ENCODE measurements at places on chromosomes 3 and 15. TPM values are rescaled to one million over a fixed set of nuclear protein-coding genes. Genes with fewer than 3 reads are reported as not detected.

PPP2R3A gene
- 4.5 TPM for total RNA-seq

COL6A5 gene
- total RNA-seq, result not detected

CYP1A2 gene
- not detected for total RNA-seq

GRIP2 gene
- 0.97 TPM for total RNA-seq

GPR176 gene
- 13.2 TPM for total RNA-seq

SIDT1 gene
- 0.96 TPM for total RNA-seq

GRAMD1C gene
- total RNA-seq, result not detected

TNIK gene
- 2.1 TPM for total RNA-seq

NEK10 gene
- 1.1 TPM for total RNA-seq

RFX7 gene
- total RNA-seq, result 8.4 TPM

MEX3B gene
- total RNA-seq, result 4.0 TPM

STRC gene
- total RNA-seq, result not detected

BBX gene
- 20.4 TPM for total RNA-seq

SOX14 gene
- total RNA-seq, result not detected

C3orf52 gene
- total RNA-seq, result 14.7 TPM

SERINC4 gene
- 0.10 TPM for total RNA-seq

CYP8B1 gene
- not detected for total RNA-seq

C2CD4A gene
- total RNA-seq, result not detected

FETUB gene
- 0.26 TPM for total RNA-seq

RBPMS2 gene
- total RNA-seq, result 9.5 TPM

PLSCR2 gene
- not detected for total RNA-seq

INSYN1 gene
- total RNA-seq, result 2.4 TPM

GPR15 gene
- not detected for total RNA-seq

Data from A549 treated with RU486 at 1 μM for 4 hours (cell line).